ENCODE measurements at places on chromosomes 2 and 18. TPM values are rescaled to one million over a fixed set of nuclear protein-coding genes. Genes with fewer than 3 reads are reported as not detected.

DNA sequence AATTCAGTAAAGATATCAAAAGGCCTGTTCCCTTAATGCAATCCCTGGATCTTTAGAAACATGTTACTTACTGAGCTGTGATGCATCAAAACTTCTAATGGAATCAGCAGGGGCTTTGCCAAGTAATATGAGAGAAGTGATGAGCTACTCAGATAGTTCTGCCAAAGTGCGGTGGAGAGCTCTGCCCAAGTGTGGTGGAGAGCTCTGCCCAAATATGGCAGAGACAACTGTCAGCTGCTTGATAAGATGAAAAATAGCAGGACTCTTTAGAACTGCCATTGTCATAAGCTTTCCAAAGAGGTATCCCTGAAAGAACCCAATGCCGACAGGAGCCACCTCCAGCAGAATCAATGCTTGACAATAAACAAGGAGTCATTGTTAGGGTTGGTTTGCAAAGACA, 167.9 kb upstream of the SLC39A10 start:
- no peak for DNase-seq

- no peak for DNase-seq
These were observed 99.0 kb downstream of the FAM124B start for GRCh38 chr2:224302952-224303351.

GRCh38 chr18:75113455-75113854, 95.5 kb downstream of the PTGR3 start:
- no peak for DNase-seq

DNA sequence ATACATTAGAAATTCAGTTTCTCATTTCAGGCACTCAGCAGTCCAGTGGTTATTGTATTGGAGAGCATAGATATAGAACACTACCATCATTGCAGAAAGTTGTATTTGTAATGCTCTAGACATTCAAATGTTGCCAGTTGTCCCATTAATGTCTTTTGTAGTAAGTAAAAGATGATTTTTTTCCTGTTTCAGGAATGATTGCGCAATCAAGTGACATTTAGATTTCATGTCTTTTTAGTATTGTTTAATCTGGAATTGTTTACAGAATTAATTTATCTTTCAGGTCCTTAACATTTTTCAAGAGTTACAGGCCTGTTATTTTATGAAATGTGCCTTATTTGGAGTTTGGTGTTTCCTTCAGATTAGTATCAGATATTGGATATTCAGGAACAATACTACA, 134.7 kb downstream of the MSTN start:
- no peak for DNase-seq

The SLC9A2 gene
- not detected for total RNA-seq

Measured in activated T-cell treated with anti-CD3 and anti-CD28 coated beads, Interleukin-2, amount 50 U/mL, for 72 hours (primary cell).